ENCODE measurements at places on chromosomes 3 and 15.

DNA sequence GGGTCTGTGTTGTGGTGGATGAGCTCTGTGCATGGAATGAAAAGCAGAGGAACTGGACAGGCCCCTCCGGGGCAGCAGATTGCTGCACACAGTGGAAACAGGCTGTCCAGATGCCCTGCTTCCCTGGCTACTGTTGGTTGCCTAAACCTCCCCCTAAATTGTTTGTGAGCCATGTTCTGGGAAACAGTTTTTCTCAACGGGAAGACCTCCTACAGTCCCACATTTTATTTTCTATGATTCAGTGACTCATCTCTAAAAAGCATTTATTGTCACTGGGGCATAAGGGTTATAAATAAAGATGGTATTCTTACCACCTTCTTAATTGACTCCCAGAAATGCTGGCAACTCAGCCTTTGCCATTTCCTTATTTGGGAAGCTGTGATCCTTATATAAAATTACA, 20.3 kb upstream of the PTPN9 start:
- no peak for DNase-seq

- DNase-seq: peak; percentile 62
These were observed 171.5 kb downstream of the LRTM1 start for GRCh38 chr3:54756330-54756731.

- no peak for DNase-seq
These were observed 14.1 kb upstream of the CCR4 start for GRCh38 chr3:32937331-32937730.

- no peak for DNase-seq
These were observed 59.5 kb upstream of the CTSH start for GRCh38 chr15:79004336-79004735.

DNA sequence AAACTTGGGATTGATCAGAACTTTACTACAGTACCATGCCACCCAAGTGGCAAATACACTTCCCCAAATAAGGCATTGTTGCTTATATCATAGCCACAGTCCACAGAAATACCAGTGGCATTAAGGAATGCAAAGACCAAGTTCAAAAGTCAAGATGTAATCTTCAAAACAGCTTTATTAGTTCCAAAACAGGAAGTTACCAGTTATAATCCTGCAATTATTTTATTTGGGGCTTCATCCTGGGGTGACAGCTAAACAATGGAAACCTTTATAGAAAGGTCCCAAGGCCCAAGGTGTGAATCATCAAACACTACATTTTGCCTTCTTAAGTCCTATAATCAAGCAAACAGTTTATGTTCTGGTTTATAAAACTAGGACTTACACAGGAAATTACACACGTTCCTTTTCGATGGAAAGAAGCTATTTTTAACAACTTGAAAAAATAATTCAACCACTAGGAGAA, 30.3 kb upstream of the RNF7 start:
- DNase-seq: no peak

DNA sequence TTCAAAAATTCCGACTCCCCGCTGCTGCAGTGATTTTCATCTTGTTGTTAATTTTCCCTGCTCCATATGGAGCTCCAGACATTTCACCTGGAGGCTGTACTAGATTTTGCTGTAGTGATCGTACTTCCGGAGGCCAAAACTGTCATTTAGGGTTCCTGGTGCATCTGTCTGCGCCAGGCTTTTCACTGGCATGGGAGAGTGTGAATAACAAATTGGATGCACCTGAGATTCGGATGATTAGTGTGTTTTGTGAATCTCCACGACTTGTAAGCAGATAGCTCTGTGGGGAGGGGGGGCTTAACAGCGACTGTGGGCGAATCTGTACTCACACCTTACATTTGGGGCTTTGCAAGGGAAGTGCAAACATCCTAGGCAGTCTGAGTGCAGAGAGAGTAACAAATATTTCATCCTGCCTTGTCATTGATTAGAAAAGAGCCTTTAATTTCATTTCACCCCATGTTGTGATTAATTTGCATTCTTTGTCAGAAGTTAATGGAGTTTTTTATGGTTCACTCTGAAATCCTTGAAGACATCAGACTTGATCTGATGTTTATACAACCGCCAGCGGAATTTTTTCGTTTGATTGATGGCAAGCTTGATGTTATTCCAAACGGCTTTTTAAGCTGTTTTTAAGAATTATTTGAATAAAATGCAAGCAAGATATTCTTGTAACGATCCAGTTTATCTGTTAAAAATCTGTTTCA, 92.5 kb upstream of the SKOR1 start:
- DNase-seq: no peak

GRCh38 chr15:25787381-25787780, 75.7 kb downstream of the ATP10A start:
- DNase-seq: no peak

GRCh38 chr15:94238539-94239118, 7.3 kb downstream of the MCTP2 start:
- no peak for DNase-seq

DNA sequence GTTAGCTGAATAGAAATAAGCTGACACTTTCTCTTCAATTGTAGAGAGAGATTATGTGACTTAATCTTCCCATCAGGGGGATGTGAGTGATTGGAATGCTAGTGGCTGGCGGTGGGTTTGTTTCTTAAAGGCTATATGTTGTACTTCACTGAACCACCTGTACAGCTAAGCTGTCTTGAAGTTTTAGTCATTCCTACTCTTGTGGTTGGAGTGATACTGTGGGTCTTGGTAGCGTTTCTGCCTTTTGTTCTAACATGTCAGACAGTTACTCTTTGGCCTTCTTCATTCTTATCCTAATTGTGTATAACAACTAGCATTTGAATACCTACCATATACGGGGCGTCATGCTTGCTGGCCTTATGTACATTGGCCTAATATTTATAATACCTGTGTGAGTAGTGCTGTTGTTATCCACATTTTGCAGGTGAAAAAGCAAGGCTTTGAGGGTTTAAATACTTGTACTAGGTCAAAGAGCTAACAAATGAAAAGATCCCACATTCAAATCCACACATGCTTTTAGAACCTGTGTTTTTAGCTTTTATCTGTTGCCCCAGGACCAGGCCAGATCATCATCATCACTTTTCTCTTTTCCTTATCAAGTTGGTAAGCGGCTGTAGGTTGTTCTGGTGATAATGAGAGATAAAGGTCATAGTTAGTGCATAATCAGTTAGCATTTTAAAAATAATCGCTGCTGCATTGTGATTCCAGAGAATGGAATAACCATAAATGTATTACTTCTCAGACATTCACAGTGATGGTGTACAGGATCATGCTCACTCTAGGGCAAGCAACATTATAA, 50.2 kb downstream of the AKAP13 start:
- DNase-seq: no peak

- DNase-seq: no peak
These were observed 71.3 kb downstream of the CMTM8 start for GRCh38 chr3:32309654-32310242.

GRCh38 chr15:72953306-72953705, 99.0 kb upstream of the NEO1 start:
- DNase-seq: no peak

DNA sequence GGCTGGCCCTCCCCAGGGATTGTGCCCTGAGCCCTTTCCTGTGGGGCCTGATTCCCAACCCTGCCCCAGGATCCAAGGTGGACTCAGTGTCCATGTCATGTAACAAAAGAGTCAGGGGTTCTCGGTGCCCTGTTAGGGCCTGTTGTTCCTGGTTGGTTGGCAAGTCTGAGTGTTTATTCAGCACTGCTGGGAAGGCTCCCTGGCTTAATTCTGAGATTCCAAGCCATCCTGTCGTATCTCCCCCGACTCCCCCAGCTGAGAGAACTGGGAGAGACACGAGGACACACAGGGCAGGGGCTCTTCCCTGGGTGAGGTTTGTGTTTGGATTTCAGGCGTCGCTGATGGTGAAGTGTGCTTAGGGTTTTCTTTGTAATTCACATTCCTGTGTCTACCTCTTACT, 78.3 kb downstream of the EEFSEC start:
- no peak for DNase-seq

- no peak for DNase-seq
These were observed 830 bp downstream of the MAP2K5 start for GRCh38 chr15:67543348-67543718.

DNA sequence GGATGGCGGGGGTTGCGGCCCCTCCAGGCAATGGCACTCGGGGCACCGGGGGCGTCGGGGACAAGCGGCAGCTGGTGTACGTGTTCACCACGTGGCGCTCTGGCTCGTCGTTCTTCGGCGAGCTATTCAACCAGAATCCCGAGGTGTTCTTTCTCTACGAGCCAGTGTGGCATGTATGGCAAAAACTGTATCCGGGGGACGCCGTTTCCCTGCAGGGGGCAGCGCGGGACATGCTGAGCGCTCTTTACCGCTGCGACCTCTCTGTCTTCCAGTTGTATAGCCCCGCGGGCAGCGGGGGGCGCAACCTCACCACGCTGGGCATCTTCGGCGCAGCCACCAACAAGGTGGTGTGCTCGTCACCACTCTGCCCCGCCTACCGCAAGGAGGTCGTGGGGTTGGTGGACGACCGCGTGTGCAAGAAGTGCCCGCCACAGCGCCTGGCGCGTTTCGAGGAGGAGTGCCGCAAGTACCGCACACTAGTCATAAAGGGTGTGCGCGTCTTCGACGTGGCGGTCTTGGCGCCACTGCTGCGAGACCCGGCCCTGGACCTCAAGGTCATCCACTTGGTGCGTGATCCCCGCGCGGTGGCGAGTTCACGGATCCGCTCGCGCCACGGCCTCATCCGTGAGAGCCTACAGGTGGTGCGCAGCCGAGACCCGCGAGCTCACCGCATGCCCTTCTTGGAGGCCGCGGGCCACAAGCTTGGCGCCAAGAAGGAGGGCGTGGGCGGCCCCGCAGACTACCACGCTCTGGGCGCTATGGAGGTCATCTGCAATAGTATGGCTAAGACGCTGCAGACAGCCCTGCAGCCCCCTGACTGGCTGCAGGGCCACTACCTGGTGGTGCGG, 1.9 kb downstream of the CHST2 start:
- DNase-seq: peak; percentile 35

GRCh38 chr15:91887921-91888373, 34.4 kb downstream of the SLCO3A1 start:
- DNase-seq: no peak

GRCh38 chr3:61347981-61348380, 96.7 kb upstream of the FHIT start:
- no peak for DNase-seq

DNA sequence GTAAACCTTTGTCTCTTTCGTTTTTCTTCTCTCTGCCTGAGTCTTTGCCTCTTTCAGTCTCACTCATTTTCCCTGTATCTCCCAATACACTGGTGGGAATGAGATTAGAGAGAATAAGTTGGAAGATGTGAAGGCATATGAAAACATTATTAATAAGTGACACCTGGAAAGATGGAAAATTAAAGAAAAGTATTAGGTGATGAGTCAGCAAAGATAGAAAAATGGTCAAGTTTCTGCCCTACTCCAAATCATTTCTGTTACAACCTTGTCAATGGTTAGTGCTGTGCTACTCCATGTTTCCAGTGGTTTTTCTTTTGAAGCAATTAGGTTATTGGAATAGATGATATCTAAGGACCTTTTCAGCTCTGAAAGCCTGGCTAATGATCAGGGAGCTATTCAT, 252.8 kb downstream of the LSAMP start:
- DNase-seq: no peak

DNA sequence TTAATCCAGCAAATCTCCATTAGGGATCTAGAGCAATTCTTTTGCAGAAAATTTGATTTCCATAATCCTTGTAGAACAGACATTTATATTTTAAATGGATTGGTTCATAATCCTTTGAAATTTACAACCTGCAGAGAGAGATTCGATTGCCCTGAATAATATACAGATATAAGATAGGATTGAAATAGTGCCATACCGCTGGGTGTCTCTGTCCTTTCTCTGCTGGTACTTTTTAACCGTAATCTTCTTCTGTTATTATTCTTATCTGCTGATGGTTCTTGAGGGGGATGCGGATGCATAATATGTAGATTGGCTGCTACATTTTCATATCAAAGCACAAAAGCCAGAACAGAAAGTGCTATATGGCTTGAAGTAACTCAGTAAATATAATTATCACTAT, 182.2 kb downstream of the CFAP20DC start:
- no peak for DNase-seq

DNA sequence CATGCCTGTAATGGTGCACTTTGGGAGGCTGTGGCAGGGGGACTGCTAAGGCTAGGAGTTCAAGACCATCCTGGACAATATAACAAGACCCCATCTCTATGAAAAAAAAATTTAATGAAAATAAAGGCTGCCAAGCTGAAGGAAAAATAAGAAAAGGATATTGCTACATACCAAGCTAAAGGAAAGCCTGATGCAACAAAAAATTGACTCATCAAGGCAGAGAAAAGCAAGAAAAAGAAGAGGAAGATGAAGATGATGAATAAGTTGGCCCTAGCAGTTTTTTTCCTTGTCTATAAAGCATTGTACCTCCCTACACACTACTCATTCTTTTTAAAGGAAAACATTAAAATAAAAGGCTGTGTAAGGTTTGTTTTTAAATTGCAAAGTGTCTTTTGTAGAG, 441.9 kb upstream of the MDFIC2 start:
- no peak for DNase-seq

DNA sequence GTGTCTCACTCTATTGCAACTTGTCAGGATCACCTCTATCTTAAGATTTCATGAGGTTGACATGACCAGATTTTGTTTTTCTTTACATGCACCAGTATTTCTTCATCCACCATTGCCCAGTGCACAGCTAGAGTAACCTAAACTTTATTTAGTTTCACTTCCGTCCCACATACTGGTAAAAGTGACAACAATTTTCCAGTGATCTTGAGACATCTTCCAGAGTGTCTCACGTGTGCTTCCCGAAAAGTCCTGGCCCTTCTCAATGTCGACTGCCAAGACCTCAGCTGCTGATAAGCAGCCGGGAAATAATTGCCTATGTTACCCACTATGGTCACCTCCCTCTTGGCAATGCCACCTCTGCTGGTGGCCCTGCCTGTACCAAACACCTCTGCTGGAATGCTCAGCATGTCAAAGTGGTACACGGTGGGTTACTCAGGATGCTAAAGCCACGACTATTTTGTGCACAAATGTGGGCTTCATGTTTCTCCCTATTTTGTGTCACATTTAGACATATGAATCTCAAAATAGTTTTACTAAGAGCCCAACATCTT, 379.7 kb upstream of the TGFBR2 start:
- no peak for DNase-seq

GRCh38 chr15:55106155-55106554, 90.6 kb downstream of the RSL24D1 start:
- DNase-seq: no peak

DNA sequence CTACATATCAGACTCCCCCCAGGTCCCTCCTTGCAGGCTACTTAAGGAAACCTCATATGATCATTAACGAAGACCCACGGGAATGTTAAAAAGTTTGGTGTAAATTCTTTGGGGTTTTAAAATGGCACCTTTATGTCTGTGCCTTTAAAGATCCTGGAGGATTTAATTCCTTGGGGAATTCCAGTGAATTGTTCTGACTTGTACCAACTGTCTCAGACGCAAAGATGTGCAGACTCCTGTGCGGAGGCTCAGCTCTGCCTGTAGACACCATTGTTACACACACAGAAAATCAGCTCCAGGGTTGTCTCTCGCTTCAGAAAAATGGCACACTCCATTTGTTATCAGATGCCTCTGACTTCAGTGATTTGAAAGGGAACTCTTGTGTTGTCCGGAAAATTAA, 414.4 kb upstream of the CFAP20DC start:
- DNase-seq: no peak

- DNase-seq: no peak
These were observed 106.5 kb upstream of the CMC1 start for GRCh38 chr3:28134792-28135375.

Measured in skeletal muscle cell (primary cell).